ENCODE measurements at places on chromosomes 5 and 9.

DNA sequence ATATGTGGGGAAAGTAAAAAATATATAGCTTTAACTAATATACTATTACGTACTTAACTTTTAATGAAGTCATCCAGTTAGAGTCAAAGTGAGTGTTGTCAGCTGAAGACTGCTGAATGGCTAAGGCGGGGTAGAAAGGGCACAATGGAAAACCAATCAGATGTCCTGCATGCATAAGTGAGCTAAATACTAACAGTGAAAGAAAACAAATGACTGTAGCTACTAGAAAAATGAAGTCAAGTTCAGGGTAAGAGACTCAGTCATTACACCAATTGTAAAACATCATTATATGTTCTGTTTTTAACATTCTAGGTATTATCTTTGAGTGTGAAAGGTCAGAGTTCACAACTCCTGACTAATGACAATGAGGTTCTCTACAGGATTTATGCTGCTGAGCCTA lies 295.2 kb downstream of the ADGRV1 start:
- no peak for DNase-seq

DNA sequence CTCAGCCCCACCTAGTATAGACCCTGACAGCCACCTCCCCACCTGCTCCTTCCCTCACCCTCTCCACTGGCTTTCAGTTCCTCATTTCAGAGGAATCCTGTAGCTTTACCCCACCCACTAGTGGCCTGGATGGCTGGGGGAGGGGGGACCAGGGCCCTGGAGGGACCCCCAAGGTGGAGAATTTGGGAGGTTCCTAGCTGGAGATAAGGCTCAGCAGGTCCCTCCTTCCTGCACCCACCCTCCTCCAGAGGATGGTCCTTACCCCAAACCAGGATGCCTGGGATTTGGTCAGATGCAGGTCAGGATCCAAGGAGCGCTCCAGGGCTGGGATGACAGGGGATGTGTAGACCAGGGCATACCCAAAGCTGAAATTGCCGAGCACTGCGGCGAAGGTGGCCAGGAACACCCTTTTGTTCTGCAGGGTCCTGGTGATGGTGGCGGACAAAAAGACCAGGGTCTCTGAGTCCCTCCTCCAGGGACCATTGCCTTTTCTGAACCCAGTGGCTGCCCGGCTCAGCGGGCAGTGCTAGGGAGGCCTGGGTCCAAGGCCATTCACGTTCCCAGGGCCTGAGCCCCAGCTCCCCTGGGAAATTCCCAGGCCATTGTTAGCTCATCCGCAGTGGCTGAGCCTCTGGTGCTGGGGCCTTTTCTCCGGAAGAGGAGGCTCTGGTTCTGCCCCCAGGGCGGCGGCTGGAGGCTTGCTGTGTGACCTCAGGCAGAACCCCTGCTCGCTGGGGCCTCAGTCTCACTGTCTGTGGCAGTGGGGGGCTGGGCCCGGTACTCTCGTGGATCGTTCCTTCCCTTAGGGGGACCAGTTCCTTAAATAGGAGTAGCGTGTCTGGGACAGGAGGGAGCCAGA lies 678 bp downstream of the SLC2A6 start:
- peak; percentile 76 for DNase-seq

DNA sequence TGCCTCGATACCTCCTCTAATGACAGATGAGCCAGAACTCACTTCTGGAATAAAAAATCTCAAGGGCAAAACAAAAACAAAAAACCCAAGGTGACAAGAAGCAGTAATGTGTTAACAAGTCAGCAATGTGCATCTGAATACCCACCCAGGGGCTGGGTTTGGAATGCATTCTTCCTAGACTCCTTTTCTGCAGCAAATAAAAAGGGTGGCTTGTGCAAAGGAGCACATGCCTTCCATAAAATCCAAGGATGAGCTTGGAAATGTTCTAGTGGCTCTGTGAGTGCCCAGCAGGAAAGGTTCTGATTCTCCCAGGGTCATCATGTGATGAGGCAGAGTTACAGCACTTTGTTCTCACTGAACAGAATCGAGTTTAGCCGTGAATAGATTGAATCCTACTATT lies 599.9 kb downstream of the RAB3C start:
- DNase-seq, result no peak

DNA sequence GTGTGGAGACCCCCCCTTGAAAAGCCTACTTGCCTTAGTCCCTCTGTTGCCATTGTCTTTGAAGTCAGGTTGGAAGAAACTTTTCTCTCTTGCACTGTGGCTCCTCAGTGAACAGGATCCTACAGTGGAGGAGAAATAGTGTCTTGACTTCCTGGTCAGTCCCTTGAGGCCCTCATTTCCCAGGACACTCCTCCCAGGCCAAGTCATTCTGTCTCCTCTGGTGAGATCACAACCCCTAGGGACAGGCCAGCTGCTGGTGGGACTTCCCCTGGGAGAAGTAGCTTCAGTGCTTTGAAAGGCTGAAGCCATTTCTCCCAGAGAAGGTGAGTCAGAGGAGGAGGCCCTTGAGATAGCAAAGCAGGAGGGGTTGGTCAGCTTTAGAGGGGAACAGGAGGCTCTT lies 10.1 kb upstream of the GRIA1 start:
- DNase-seq, result no peak

GRCh38 chr9:34170237-34170991 lies 8.4 kb upstream of the UBAP1 start:
- no peak for DNase-seq

DNA sequence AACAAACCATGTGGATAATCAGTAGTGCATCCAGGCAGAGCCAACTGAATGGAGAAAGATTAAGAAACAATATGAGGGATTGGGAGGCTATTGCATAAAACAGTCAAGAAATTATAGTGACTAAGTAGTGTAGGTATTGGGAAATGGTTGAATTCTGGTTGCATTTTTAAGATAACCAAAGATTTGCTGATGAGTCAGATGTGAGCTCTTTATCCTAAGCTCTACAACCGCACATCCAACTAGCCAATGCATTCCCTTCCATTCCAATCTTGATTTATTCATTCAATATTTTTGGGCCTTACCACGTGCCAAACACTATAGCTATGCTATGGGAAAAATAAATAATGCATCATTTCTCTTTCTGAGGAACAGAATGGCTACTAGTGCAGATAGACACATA lies 524.5 kb upstream of the RGMB start:
- no peak for DNase-seq

DNA sequence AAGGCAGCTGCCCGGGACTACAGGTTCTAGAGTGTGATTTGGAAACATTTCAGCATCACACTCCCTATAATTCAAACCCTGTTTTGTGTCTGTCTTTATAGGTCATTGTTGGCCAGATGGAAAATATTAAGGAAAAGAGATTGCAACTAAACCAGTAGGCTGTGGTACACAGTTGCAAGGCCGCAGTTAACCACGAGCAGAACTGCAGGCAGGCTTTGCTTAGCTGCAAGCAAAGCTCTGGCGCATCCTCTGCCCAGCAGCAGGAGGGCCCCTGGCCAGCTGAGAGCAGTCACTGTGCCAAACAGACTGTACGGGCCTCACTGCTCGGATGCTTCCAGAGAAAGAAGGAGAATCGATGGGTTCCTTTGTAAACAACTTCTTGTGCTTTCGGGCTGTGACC lies 204.5 kb downstream of the DENND1A start:
- DNase-seq, result no peak

DNA sequence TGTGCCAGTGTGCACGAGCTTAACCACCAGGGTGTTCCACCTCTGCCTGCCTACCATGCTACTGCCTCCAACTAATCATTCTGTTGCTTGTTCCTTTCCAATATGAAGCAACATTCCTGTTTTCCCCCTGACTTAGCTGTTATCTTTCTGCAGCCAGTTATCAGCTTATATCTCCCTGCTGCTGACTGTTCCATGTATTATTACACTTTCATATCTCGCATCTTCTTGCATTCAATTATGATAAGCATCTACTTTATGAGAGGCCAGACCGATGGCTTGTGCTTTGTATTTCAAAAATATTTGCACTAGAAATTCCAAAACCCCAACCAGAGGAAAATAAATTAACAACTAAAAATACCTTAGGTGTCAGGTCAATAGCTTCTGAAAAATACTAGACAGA lies 394.0 kb upstream of the BRINP1 start:
- DNase-seq, result no peak
